ENCODE measurements at places on chromosomes 12 and 14. TPM values are rescaled to one million over a fixed set of nuclear protein-coding genes. Genes with fewer than 3 reads are reported as not detected.

DNA sequence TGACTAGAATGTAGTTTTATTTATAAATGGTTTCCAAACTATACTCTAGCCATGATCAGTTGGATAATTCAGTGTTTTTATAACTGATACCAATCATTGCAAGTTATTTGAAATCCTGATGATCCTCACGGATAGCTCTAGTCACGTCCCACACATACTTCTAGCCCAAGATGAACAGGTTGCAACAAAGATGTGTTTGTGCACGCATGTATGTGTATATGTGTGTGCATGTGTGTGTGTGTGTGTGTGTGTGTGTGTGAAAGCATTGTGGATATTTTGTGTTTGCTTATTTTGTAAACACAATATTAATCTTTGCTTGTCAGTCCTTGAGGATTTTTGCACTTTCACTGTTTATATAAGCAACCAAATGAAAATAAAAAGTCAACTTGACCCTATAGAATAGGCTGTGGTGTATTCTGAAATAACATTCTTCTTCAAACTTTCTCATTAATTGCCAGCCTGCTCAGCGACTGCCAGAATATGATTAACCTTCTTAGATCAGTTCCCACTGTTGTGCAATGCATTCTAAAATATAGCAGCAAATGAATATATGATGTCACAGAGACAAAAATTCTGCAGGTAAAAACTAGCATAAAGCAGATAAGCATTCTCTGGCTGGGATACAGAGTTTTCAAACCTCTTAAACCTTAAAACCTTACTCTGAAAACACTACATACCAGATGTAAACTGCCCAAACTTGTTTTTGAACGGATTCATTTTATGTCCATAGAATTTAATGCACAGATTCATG lies 48.8 kb upstream of the HIF1A start:
- no peaks in the 10 kb centered on the region for H3K27me3 ChIP-seq
- no peak overlapping the region for H3K4me3 ChIP-seq
- H3K4me1 ChIP-seq, result peaks cover 28% of the 10 kb centered on the region
- H3K36me3 ChIP-seq, result no peaks in the 10 kb centered on the region
- no peak overlapping the region for H3K27ac ChIP-seq

GRCh38 chr12:91400271-91400670 lies 217.7 kb upstream of the DCN start:
- no peak overlapping the region for H3K4me3 ChIP-seq
- H3K27me3 ChIP-seq, result no peaks in the 10 kb centered on the region
- no peak overlapping the region for H3K27ac ChIP-seq
- H3K4me1 ChIP-seq, result no peaks in the 10 kb centered on the region

DNA sequence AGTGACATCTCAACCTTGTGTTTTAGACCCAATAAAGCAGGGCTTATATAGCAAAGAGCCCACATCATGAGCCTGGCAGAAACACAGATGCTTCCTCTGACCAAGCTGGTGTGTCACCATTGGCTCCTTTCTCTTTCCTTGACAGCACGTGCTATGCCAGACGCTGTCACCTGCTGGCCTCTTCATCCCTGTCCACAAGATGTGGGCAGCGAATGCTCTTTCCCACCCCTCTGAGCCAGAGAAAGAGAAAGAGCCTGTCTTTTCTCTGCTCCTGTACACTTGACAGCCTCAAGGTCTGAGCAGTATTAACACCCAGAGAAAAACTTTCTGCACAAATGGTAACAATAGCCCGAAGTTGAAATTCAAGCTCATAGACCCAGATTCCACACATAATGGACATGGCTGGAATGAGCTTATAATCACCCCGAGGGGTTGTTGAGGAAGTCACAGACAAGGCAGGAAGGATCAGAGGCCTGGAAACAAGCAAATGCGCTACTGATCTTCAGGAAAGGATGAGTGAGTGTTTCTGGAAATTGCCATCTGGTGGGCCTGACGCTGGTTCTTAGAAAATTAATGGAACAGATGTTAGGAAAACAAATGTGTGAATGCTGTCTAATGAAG lies 8.9 kb downstream of the TGFB3 start:
- no peaks in the 10 kb centered on the region for H3K27me3 ChIP-seq
- no peak overlapping the region for H3K4me3 ChIP-seq
- DNase-seq, result no peak
- peaks cover 5% of the 10 kb centered on the region for H3K4me1 ChIP-seq
- H3K27ac ChIP-seq, result no peak overlapping the region
- no peaks in the 10 kb centered on the region for H3K36me3 ChIP-seq

- no peak for DNase-seq
- no peak overlapping the region for H3K4me3 ChIP-seq
- H3K36me3 ChIP-seq, result peaks cover 4% of the 10 kb centered on the region
- H3K27me3 ChIP-seq, result no peaks in the 10 kb centered on the region
- H3K27ac ChIP-seq, result peak overlapping the region; percentile 13
- peaks cover 34% of the 10 kb centered on the region for H3K4me1 ChIP-seq
Observed at GRCh38 chr12:123142921-123143735, 7.8 kb downstream of the PITPNM2 start.

DNA sequence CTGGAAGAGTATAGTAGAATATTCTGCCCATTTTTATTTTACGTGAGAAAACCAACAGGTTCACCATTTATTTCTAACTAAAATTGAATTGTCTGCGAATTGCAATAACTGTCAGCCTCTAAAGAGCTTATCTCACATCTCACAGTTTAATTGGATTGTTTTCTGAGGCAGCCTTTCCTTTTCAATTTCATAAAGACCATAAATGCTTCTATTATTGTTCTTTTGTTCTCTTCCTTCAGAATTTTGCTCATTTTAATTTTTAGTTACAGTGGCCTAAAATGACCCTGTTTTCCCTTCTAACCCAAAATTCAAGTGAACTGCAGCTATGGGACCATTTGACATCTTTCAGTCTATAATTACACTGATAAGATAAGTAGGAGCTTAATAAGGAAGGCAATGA lies 147.6 kb downstream of the KLHL28 start:
- DNase-seq, result no peak
- H3K27ac ChIP-seq, result no peak overlapping the region
- H3K36me3 ChIP-seq, result no peaks in the 10 kb centered on the region
- H3K4me3 ChIP-seq, result no peak overlapping the region
- no peaks in the 10 kb centered on the region for H3K4me1 ChIP-seq

DNA sequence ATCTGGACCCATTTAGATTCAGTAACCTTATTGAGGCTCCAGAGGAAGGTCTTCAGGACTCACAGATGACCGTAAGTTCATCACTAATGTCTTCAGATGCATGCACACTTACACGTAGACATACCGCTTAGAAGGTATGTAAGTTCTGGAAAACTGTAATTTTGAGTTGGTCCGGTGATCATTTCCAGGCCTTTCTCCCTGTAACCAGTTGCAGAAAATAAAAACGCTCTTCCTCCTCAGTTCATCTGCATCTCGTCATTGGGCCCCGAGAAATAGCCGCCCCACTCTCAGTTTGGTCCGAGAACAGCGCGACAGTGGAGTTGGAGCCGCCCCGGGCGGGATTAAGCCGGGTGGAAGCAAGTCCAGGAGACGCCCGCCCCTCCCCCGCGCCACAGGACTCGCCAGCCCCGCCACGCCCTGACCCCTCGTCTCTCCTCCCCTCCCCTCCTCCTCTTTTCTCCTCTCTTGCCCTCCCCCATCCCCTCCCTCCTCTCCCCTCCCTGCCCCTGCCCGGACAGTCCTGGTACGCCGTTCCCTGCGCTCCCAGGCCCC lies 83.7 kb downstream of the TNFAIP2 start:
- peaks cover 23% of the 10 kb centered on the region for H3K27me3 ChIP-seq
- no peaks in the 10 kb centered on the region for H3K36me3 ChIP-seq
- no peak for DNase-seq
- H3K4me1 ChIP-seq, result no peaks in the 10 kb centered on the region
- H3K4me3 ChIP-seq, result no peak overlapping the region

DNA sequence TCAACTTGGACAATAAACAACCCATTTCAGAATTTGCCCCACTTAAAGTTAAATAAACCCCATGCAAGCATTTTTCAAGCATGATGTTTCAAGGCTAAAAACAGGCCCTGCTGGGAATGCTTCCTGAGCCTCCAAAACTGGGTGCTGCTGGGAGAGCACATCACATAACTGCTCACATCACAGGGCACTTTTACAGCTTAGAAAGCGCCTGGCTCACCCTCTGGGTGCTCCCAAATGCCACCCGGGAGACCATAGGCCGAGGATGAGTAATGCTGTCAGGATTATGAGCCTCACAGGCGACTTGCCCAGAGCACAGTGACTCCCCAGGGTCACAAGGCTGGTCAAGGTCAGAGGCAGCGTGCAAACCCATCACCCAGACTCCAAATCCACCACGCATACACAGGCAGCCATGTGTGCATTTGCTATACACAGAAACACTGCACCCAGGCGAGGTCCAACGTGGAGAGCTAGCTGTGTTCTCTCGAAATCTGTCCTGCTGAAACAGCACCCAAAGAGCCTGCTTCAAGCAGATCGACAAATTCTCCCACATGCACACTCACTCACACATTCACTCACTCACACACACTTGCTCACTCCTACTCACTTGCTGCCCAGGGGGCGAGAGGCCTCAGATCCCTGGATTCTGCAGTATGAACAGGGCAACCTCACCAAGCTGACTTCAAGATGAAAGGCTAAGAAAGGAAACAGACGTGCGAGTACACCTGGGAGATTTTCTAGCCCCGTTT lies 58.7 kb downstream of the ITPK1 start:
- H3K36me3 ChIP-seq, result peaks cover 2% of the 10 kb centered on the region
- no peak for DNase-seq
- peak overlapping the region; percentile 35 for H3K4me3 ChIP-seq
- peak overlapping the region; percentile 96 for H3K27ac ChIP-seq
- peaks cover 46% of the 10 kb centered on the region for H3K4me1 ChIP-seq

DNA sequence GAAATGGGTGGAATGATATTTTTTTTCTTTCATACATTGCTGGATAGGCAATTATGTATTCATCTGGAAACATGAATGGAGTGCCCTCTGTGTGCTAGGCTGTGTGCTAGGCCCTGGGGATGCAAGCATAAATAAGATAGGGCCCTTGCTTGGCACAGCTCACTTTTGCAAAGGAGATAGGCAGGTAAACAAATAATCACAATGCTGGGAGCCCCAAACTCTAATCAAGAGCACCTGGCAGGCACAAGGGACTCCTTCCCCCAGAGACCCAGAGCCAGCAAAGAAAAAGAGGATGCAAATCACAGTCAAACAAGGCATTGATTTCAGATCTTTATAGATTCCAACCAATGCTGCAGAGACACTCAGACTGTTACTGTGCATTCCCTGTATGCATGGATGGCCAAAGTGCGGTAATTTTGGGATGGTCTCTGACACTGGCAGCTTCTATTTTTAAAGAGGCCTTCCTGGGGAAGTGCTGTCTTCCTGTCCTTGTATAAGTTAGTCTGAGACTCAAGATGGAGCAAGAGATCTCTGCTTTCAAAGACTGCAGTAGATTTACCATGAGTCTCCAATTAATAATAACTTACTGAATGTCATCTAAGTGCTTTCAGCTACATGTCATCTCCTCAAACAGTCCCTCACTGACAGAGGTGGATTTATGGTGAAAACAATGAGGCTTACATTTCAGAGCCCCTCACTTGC lies 45.1 kb upstream of the CPM start:
- peaks cover 18% of the 10 kb centered on the region for H3K36me3 ChIP-seq
- H3K27me3 ChIP-seq, result peaks cover 5% of the 10 kb centered on the region
- no peak overlapping the region for H3K4me3 ChIP-seq
- DNase-seq, result no peak

GRCh38 chr12:127773520-127773919 lies 493.4 kb upstream of the TMEM132C start:
- no peaks in the 10 kb centered on the region for H3K36me3 ChIP-seq
- H3K27me3 ChIP-seq, result no peaks in the 10 kb centered on the region
- DNase-seq, result no peak

DNA sequence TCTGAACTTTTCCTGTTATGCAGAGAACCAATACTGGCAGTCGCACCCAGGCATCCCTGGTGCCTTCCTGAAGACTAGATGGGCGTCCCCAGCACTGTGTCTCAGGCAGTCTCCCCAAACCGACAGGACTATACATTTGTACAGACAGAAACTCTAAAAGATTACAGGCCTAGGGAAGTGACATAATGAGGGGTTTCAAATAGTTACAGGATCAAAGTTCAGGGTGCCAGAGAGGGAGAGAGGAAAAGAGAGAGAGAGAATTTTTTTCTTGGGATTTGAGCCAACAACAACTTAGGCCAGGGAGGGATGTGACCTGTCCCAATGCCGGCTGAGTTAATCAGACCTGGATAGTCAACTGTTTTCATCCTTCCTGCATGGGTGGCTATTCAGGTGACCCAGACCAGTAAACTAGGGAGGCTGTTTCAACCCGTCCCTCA lies 9.3 kb upstream of the GMFB start:
- peaks cover 2% of the 10 kb centered on the region for H3K4me1 ChIP-seq
- H3K36me3 ChIP-seq, result no peaks in the 10 kb centered on the region
- peak overlapping the region; percentile 35 for H3K27ac ChIP-seq
- peaks cover 27% of the 10 kb centered on the region for H3K27me3 ChIP-seq
- DNase-seq, result no peak

The MMP19 gene
- polyA plus RNA-seq, result not detected

The ZFYVE26 gene
- polyA plus RNA-seq, result 3.6 TPM

The CD27 gene
- polyA plus RNA-seq, result 391 TPM

The HOXC9 gene
- not detected for polyA plus RNA-seq

The GPR135 gene
- polyA plus RNA-seq, result 0.16 TPM

The LTB4R2 gene
- 1.5 TPM for polyA plus RNA-seq
